NCI-H446 (cell line): ENCODE measurements at places on chromosomes 4 and X.

GRCh38 chr4:8310306-8310705, 40.8 kb downstream of the HTRA3 start:
- no peak for DNase-seq

DNA sequence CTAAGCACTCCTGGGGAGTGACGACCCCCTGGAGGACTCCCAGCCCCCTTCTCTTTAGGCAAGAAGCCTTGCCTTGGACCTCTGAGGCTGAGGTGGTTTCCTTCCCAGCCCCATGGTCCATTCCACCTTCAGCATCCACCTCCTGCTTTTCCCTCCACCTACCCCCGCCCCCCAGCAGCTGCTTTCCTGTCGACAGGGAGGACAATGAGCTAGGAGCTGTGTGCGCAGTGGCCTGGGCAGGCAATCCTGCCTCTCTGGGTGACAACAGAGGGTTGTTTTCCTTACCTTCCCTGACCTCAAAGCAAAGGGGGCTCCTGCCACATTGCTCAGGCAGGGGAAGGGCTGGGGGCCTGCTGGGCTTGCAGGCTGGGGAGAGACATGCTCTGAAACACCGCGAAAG, 123.5 kb downstream of the BCOR start:
- no peak for DNase-seq

DNA sequence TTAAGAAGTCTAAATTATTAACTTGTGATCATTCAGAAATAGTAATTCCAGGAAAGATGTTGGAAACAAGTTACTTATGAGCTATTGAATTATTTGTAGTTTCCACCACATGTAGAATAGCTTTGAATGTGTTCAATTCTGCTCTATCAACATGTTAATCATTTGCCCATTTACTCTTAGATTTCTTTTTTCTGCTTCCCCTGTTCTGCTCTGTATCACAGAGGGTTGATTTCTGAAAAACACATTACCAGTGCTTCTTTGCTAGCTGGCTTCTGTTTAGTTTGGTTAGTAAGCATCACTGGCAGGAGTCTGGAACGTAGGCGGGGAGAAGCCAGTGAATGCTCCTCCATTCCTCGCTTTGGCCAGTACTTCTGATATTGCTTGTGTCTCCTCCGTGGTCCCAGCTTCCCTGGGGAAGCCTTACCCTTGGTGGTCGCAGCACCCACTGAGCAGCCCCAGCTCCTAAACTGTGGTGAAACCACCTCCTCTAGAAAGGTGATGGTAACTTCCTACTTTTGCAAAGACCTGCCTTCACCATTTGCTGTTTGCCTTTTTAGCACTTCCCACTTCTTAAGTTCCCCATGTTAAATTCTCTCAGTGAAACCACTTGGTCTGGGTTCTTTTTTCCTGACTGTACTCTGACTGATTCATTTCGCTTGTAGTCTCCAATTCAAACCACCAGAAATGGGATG, 40.3 kb upstream of the GALNT7 start:
- no peak for DNase-seq

DNA sequence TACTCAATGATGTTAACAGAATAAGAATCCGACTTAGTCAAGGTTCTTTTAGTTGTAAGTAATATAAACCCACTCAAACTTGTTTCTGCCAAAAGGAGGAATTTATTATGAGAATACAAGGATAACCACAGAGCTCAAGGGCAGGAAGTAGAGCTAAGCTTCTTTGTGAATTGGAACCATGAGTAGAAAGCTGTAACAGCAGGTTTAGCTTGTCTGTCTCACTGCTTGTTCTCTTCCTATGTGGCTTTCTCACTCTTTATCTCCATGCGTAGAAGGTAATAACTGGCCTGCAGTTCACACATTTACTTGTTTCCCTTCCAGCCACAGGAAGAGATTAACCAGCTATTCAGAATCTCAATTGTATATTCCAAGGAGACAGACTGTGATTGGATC, 378.3 kb downstream of the PPP1R2C start:
- DNase-seq: no peak

DNA sequence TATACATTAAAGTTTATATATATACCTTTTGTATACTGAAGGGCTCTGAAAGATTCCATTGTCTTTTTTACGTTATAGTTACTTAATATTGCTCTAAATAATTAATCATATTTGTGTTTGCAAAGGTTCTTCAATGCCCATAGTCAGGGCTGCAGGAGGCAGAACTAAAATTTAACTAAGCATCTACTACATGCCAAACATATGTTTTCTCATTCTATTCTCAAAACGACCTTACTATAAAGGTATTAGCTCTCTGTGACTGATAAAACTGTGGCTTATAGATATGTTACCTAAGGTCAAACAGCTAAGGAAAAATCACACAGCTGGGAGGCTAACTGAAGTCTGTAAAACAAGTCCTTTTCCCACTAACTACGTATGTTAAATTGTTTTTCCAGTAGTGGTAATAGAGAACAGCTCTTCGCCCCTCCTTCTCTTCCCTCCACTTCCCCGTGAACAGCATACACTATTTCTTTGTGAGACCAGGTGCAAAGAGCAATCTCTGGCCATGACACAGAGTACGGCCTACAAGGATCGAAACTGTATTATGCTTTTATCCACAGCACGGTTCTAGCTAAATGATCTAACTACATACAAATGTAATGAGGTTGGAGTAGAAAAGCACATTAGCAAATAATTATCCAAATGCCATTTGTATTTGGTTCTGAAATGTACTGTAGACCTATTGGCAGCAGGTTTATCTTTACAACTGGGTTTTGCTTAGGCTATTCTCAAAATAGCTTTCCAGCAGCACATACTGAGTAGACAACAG, 1.7 kb downstream of the CNOT6L start:
- DNase-seq: no peak

- no peak for DNase-seq
These were observed 64.2 kb upstream of the BEND4 start for GRCh38 chr4:42216664-42217063.

DNA sequence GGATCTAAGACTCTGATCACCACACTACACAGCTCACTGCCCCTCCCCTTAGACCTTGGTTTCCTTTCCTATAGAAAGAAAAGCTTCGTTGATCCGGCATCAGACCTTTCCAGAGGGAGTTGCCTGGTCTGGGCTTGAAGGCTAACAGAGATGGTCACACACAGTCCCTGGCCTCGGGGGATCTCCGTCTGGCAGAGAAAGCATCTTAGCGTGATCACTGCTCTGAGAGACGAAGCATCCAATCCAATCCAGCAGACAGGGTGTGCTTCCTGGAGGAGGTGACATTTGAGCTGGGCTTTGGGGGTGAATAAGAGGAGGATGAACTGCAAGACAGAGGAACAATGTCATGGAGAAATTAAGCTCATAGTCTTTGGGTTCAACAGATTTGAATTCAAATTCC, 49.5 kb downstream of the HTRA3 start:
- no peak for DNase-seq

GRCh38 chr4:89483833-89484232, 176.2 kb upstream of the GPRIN3 start:
- no peak for DNase-seq

- DNase-seq: no peak
These were observed 55.5 kb downstream of the SMIM20 start for GRCh38 chr4:25969374-25970155.

DNA sequence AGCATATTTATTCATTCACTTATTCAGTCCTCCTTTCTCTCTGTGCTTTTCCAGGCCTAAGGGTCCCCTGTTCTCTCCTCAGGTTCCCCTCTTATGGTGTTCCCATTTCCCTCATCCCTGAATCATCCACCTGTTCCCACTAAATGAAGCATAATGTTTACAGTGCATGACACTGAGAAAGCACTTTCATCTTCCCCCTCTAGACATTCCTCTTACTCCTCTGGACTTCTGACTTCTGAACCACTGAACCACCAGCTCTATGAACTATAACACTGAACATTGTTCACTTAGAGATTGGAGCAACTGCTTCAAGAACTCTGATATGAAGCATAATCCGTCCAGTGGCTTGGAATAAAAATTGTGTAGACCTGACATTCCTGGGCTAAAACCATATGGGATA, 59.5 kb downstream of the CD38 start:
- no peak for DNase-seq

DNA sequence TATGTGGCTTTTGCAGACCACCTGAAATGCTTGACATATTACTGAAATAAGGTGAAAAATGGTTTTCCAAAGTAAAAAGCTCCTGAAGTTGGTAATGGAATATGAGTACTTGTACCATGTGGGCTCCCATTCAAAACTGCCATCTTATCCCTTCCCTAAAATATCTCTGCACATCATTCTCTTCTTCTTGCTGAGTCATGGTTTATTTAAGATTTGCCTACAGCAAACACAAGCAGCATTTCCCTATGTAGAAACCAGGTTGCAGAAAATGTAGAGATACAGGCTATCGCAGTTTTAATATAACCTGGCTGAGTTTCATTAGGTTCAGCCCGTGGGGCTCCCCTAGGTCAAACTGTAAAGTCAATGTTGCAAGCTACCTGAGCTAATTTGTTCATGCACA, 270.1 kb downstream of the NLGN4X start:
- no peak for DNase-seq

DNA sequence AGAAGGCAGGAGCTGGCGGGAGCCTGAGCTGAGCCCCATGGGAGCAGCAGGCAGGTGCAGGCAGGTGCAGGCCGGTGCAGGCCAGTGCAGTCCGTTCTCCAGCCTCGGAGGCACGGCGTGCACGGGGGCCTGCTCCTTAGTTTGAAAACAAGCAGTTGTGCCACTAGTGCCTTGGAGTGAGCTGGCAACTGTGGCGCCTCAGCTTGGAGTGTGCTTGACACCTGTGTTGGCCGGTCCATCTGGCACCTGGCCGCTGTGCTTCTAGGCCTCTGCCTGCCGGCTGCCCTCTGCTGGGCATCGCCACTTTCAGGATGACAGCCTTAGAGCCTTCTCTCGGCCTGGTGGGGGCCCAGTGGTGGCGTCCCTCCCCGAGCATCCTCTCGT, 47.9 kb downstream of the RGS12 start:
- DNase-seq: no peak

DNA sequence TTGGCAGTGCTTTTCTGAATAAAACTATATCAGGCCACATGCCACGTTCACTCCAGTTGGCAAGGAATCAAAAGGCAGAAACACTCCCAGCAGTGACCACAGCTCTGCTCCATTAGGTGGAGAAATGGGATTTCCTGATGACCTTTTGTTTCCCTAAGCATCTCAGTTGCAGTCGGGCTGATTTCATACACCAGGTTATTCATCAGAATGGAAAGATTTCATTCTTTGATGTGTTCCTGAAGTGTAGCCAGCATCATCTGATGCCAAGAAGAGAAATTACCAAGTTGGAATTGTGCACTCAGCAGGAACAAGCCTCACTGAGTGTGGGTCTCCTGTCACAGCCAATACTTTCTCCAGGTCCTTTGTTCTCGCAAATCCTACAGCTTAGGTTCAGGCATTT, 193.7 kb downstream of the SPATA18 start:
- peak; percentile 88 for DNase-seq

DNA sequence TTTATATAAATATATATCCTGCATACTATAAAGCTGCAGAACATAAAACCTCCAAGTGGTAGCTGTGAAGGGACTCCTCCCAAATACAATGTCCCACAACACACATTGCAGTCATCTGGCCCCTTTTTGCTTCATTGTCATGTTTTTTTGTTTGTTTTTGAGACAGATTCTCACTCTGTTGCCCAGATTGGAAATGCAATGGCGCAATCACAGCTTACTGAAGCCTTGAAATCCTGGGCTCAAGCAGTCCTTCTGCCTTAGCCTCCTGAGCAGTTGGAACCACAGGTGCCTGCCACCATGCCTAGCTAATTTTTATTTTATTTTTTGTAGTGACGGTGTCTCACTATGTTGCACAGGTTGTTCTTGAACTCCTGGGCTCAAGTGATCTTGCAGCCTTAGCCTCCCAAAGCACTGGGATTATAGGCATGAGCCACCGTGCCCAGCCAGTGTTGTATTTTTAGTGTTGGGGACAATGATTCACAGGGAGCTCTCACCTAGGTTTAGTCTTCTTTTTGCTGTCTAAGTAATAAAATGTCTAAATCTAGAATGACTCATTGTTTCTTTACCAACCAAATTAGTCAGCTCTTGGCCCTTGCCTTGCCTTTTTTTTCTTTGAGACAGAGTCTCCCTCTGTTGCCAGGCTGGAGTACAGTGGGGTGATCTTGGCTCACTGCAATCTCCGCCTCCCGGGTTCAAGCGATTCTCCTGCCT, 24.0 kb upstream of the XIAP start:
- DNase-seq: no peak

GRCh38 chrX:10856797-10857196, 236.4 kb upstream of the MID1 start:
- DNase-seq: peak; percentile 23

- DNase-seq: no peak
These were observed 109.0 kb downstream of the ANXA3 start for GRCh38 chr4:78660559-78660958.

DNA sequence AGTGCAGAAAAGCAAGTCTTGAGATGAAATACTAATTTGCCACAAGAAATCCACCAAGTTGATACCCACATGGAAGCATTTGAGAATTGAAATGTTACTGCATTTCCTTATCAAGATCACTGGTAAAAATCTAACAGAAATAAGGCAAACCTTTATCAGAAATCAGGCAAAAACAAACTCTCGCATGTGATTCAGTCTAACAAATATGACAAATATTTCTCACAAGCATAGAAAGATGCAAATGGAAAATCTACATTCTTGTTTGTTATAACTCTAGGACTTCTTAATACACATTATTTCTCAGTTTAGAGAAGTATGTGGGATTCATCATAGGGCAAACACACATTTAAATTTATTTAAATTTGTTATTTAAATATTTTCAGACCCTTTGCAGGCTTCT, 52.9 kb downstream of the TXK start:
- DNase-seq: no peak

GRCh38 chr4:122100508-122100907, 51.6 kb upstream of the BLTP1 start:
- DNase-seq: no peak

DNA sequence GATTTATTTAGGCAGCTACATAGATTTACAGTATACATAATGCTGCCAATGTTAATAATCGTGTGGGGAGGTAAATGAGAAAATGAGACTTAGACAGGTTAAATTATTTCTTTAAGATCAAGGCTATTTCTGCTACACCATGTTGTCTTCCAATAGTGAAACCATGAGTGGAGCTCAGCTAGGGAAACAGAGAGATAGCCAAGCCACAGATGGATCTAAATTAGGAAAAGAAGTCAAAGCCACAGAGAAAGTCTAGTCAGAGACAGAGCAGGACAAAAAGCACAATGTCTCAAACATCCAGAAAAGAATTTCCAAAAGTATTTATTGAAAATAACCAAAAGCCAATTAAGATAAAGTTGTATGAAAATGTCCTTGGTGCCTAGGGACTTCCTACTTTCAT, 867.2 kb upstream of the GRID2 start:
- no peak for DNase-seq

GRCh38 chr4:10184041-10184440, 67.4 kb upstream of the WDR1 start:
- DNase-seq: no peak

DNA sequence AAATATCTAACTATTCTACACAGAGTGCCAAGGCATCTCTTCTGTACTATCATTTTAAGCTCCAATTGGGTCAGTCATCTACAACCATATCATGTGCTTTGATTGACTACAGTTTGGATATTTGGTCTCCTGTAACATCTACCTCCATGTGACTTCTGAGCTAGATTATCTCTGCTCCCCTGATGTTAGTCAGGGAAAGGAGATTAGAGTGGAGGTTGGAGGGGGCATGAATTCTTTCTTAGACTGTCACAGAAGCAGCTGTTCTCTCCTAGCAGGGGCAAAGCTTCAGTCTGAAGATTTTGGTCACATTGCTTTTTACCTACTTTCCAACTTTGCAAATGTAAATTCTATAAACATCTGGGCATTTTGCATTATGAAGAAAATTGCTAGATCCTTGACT, 62.6 kb upstream of the C4orf54 start:
- no peak for DNase-seq

GRCh38 chr4:115770046-115770543, 656.7 kb upstream of the NDST4 start:
- DNase-seq: no peak
